ENCODE measurements at places on chromosomes 5 and 9.
A peak's percentile ranks its signal among the peaks of the same experiment; 100 is the strongest.

GRCh38 chr5:133225671-133226152 lies 173.9 kb downstream of the HSPA4 start:
- DNase-seq: no peak

DNA sequence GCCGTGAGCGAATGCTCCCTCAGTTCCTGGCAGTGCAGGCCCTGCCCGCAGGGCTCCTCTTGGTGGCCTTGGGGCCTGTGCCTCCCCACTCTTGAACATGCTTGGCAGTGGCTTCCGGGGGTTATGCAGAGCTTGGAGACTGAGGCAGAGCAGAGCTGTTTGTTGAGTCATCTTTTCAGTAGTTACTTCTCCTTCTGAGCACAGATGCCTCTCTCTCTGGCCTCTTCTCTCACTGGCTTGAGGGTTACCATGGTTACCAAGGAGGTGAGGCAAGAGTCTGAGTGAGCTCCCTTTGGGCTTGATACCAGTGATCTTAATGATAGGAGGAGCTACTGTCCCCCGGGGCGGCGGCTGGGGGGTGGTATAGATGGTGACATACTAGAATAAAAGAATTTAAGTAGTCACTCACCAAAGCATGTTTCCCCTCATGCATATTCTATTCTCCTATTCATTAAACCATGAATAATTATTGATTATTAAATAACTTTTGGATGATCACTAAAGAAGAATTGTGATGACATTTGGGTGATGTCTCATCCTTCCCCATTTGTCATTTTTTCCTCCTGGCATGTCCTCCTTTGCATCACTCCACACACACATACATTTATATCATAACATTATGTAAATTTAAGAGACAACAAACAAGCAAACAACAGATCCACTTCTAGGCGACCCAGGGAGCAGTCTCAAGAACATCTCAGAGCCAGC lies 111.1 kb downstream of the ARHGAP26 start:
- DNase-seq: peak; percentile 49

DNA sequence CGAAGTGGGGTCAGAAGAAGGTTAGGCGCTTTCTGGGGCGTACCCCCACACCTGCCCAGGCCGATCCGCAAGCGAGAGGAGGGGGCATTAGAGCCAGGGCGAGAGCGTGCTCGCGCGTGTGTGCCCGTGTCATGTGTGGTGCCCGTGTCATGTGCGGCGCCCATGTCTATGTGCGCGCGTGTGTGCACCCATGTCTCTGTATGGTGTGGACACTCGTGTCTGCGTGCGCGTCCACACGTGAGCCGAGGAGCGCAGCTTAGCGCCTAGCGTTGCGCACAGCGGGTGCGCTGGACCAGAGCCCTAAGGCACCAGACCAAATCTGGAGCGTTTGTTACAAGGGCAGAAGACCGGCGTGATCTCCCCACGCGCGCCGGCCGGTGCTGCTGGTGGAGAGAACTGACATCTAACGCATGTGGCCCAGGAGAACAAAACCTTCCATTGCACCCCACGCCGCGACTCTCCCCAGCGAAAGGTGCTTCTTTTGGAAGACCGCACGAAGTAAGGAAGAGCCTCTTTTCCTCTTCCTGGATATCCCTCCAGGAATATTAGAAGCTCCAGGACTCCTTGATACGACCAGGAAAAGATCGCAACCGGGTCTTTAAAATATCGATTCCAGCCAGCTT lies 644 bp downstream of the NIM1K start:
- DNase-seq: peak; percentile 43

- no peak for DNase-seq
Observed at GRCh38 chr9:116320290-116320689, 166.7 kb downstream of the PAPPA start.

DNA sequence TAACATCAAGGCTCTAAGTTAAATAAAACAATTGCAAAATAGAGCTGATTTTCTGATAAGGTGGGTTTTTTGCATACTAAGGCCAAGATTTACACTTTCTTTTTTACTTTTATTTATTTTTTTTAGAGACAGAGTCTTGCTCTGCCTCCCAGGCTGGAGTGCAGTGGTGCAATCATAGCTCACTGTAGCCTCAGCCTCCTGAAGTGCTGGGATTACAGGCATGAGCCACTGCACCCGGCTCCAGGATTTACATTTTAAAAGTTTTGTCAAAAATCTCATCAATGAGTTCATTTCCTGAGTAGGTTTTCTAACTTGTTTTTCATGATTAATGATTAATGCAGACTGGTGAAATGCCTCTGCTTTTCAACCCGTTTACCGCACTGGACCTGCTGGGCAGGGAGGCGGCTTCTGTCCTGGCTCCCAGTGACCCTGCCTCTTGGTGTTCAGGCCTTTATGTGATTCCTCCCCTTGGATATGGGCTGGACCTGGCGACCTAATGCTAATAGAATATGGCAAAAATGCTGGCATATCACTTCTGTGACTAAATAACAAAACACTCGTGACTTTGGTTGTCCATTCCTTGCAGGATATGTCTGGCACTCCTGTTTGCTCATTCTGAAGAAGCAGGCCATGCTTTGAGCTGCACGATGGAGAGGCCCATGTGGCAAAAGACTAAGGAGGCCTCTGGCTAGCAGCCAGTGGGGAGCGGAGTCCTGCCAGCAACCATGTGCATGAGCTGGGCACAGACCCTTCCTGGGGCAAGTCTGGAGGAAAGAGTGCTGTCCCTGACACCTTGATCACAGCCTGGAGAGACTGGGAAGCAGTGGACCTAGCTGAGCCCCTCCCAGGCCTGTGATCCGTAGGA lies 72.2 kb upstream of the PTCH1 start:
- DNase-seq: no peak

- peak; percentile 93 for DNase-seq
Observed at GRCh38 chr9:124197177-124198095, 60.3 kb upstream of the NEK6 start.

DNA sequence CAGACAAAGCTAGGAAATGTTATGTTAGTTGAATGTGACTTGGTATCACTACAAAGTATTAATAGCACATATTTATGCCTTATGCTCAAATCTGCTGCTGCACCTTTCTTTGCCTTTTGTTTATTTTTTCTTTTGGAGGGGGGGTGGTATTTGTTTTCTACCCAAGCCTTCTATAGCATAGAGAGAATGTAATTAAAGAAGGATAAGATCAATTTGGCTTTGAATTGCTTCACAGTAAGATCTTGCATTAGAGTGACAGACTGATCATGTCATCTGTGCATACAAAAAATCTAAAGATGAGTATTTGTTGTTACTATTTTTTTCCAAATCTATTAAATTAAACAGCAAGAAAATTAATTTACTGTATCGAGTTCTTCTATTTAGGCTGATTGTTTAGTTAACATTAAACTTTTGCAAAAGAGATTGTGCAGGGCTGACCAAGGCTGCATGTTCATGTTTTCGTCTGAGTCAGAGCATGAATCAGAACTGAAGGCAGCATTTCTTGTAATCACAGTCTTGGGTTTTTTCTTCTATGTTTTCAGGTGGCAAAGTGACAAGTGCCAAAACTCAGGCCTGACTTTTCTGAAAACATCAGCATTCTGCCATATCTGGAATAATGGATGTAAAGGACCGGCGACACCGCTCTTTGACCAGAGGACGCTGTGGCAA lies 1007.1 kb upstream of the WWC1 start:
- no peak for DNase-seq

DNA sequence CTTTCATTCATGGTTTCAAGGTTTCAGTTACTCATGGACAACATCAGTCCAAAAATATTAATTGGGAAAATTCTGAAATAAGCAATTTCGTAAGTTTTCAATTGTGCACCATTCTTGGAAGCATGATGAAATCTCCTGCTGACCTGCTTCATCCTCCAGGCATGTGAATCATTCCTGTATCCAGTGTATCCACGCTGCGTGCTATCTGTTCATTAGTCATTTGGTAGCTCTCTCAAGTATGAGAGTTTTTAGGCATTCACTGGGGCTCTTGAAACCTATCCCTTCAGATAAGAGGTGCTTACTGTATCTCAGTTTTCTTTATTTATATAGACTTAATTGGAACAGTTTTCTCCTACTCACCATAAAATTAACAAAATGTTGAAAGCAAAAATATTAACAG lies 293.0 kb downstream of the CDH12 start:
- DNase-seq: no peak

DNA sequence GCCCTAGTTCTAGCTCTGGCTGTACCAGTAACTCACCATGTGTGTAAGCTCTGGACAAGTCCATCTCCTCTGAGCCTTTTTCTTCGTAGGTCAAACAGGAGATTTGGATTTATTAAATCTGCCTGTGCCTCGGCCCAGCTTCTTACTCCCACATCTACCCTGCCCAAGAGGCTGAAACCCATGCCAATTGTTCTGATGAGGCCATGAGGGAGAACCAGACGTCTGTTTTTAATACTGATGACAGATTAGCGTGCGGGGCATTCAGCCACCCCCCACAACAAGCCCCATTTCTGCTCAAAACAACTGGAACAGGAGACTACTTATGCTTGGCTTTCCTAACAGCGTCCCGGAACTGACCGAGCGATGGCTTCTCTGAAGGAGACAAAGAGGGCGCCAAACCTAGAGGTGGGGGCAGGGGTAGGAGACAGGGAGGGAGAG lies 81.2 kb upstream of the TRIM32 start:
- no peak for DNase-seq

- DNase-seq: no peak
Observed at GRCh38 chr5:116564312-116564711, 10.3 kb downstream of the SEMA6A start.

- DNase-seq: no peak
Observed at GRCh38 chr5:94761055-94761454, 142.6 kb downstream of the SLF1 start.

DNA sequence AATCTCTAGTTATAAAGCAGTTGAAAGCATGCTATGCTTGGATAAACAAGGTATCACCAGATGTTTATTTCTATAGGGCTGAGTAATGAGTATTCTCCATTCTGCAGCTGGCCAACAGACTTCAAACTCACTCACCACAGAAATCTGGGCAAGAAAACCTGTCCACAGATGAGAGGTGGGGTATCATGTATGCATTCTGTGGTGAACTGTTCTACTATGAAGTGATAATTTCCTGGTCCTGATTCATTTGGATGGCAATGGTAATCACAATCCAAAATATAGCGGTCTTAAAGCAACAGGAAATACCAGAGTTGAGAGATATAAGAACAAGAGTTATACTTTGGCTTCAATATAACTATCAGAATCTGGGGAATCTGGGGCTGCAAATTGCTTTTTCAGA lies 65.9 kb upstream of the EFNA5 start:
- no peak for DNase-seq

- no peak for DNase-seq
Observed at GRCh38 chr5:170747357-170747756, 36.2 kb upstream of the GABRP start.

DNA sequence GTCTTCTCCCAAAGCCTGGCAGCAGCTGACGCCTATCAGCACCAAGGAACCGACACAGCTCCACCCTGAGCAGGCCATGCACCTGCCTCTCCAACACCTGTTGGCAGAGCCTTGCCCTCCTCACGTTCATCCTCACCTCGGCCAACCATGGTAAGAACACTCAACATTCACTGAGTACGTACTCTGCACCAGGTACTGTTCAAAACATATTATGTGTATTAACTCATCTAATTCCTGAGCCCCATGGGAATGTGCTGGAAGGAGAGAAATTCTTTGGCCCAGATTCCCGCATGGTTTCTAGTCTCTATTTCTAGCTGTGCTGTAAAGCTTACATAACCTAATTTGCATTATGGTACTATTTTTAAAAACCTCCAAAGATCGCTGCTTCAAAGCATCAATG lies 86.1 kb downstream of the GPR21 start:
- DNase-seq: no peak

GRCh38 chr9:87280421-87280820 lies 217.2 kb upstream of the DAPK1 start:
- DNase-seq: no peak

DNA sequence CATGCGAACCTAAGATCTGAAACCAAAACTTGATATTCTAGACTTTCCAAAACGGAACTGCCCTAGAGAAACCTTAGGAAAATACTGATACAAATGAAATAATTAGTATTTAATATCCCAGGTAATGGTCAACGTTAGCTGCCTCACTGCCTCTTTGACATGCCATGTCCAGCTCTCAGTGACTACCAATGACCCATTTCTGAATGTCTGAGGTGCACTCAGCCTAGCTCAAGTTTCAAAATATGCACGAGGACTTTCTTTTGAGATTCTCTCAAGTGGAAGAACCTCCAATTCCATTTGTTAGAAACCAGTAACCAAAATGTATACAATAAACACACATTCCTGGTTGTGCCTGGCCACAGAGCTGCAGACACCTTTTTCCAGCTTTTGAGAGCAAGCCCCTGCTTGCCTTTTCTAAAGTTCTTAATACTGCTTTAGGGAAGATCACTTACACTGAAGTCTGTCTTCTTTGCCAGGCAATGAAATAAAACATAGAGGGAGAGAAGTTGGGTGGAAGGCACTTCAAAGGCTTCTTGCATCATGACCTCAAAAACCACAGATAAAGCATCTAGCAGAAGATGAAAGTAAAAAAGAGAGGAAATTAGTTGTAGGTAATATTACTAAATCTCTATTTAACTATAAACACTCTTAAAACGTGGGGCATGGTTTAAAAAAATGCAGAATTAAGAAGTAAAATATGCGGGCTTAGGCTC lies 87.9 kb downstream of the MRPS27 start:
- peak; percentile 40 for DNase-seq

- DNase-seq: no peak
Observed at GRCh38 chr9:26057050-26057449, 378.8 kb upstream of the TUSC1 start.

DNA sequence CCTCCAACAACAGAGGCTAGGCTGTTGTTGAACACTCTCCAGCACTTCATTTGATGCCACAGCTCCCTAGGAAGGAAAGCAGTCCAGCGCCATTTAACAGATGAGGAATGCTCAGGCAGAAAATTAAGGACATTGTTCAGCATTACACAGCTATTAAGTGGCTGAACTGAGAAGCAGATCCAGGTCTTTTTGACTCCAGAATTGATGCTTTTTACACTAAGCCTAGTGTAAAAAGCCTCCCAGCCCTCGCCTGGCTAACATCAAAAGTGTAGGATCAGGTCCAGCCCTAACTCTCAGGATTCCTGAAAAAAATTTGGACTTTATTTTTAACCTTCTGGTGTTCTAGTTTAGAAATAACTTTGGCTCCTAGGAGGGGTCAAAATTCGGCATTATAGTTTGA lies 106.4 kb upstream of the SMC5 start:
- DNase-seq: no peak

DNA sequence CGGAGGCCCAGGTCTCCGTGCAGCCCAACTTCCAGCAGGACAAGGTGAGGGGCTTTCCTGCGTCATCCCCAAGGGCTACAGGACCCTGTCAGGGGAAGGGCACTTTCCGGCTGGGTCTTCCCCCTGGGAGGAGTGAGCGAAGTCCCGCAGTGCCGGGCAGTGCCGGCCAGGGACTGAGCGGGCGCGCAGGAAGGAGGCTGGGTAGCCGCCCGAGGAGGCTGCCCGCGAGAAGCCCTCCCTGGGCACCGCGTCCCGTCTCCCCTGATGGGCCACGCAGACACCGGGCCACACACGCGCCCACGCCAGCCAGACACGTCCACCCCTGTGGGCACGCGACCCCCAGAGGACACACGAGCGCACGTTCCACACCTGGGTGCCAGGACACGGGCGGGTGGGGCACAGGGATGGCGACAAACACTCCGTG lies 357 bp downstream of the PTGDS start:
- DNase-seq: no peak

- DNase-seq: no peak
Observed at GRCh38 chr9:17962747-17963146, 383.9 kb downstream of the SH3GL2 start.

GRCh38 chr5:1343315-1343751 lies 1.6 kb downstream of the CLPTM1L start:
- DNase-seq: no peak

- DNase-seq: no peak
Observed at GRCh38 chr5:111432883-111433536, 79.3 kb downstream of the STARD4 start.
